ENCODE measurements at places on chromosomes 12 and 14.
A peak's percentile ranks its signal among the peaks of the same experiment; 100 is the strongest.

GRCh38 chr12:95615749-95616148 is 64.5 kb upstream of the USP44 start:
- no peak for DNase-seq

DNA sequence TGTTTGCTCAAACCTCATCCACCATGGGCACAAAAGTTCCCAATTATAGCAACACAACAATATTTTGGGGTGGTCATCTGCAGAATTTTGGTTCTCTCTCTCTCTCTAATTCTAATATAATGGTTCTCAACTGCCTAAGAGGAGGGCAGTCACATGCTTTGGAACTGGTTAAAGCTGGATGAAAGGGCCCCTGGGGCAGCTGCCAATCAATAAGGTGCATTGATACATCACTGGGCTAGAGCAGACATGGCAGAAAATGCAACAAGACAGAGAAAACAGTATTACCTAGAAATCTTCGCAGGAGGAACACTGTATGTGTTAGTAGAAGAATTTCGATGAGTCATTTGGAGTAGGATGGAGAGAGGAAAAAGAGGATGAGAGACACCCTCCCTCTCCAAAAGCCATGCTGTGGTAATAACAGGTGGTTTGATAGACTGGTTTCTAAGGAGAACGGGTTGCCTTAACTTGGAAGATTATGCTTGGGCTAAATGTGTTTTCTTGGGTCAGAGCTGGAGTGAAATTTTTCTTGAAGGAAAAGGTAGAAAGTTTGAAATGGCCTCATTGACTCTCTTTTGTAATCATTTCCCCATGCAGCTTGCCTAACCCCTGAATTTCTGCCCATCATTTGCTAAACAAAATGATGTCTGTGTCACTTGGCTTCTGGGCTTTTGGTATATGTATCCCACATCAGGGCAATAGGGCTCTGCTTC is 67.1 kb upstream of the HIF1A start:
- DNase-seq, result no peak

- DNase-seq, result no peak
Measured at GRCh38 chr14:75059642-75060041, 4.2 kb downstream of the ACYP1 start.

GRCh38 chr14:101903111-101903561 is 61.2 kb upstream of the DYNC1H1 start:
- DNase-seq, result no peak

- DNase-seq, result peak; percentile 36
Measured at GRCh38 chr12:57069523-57069922, 9.1 kb downstream of the NEMP1 start.

DNA sequence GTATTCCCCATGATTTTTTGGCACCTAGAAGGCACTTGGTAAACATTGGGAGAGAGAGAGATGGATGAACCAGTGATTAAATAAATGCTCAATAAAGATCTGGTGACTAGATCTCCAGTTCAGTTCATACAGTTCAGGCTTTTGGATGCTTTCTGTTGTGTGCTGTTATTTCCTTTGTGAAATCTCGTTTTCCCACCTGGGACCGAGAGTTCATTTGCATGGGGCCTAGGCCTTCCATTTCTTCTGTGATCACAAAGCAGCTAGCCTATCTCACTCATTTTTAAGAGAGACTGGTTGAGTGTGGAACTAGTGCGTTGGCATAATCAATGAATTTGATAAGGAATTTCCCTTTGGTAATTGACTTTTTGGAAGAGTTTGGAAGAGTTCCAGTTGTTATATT is 104.0 kb downstream of the VRK1 start:
- DNase-seq, result no peak

GRCh38 chr12:44088647-44089046 is 252.8 kb downstream of the TMEM117 start:
- no peak for DNase-seq

GRCh38 chr12:115243933-115244628 is 560.1 kb upstream of the TBX3 start:
- no peak for DNase-seq

DNA sequence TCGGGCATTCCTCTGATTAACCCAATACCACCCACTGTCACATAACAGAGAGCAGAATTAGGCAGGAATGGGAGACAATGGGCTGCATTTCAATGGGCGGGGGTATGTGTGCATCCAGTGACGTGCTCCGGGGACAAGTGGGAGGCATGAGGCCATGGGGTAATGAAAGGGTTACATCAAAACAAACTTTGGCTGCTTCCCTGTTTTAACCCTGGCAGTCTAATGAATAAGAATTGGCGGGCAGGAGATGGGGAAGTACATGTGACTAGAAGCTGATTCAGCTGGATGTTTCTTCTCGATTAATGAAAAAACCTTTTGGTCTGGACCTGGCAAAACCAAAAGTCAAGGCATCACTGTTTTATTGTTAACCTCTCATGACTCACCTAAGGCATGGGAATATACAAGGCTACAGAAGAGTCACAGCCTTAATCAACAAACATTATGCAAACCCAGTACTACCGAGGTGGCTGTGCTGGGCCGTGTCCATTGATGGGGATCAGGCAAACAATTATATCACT is 44.2 kb downstream of the SOCS2 start:
- no peak for DNase-seq

DNA sequence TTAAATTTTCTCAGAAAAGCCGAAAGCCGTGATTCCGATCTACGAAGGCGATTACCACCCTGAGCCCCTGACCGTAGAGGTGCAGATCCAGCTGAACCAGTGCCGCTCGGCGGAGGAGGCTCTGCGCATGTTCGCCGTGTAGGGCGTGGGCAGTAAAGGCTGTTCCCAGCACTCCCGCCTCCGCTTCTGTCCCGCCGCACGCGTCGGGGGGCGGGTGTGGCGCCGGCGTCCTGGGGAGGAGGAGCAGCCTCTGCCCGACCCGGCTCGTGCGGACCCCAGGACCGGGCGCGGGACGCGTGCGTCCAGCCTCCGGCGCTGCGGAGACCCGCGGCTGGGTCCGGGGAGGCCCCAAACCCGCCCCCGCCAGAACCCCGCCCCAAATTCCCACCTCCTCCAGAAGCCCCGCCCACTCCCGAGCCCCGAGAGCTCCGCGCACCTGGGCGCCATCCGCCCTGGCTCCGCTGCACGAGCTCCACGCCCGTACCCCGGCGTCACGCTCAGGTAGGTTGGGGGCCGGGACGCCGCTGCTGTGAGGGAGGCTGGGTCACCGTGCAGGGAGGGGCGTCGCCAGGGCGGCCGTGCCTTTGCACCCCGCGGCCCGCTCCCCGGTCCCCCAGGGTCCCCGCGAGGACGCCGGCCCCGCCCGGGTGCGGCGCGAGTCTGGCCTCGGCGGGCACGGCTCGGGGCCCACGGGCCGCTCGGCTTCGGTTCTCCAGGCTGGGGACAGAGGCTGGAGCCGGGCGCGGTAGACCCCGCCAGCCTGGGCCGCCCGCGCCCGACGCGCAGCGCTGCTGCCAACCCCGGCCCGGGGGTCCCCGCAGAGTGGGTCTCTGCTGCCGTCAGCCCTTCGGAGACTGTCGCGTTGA is at the start of gene B3GNT4:
B3GNT4 (plus strand) TSS at position 409 of the 866 bp plus-strand sequence. CDS start 910 bp downstream, outside the sequence.
- DNase-seq, result no peak

DNA sequence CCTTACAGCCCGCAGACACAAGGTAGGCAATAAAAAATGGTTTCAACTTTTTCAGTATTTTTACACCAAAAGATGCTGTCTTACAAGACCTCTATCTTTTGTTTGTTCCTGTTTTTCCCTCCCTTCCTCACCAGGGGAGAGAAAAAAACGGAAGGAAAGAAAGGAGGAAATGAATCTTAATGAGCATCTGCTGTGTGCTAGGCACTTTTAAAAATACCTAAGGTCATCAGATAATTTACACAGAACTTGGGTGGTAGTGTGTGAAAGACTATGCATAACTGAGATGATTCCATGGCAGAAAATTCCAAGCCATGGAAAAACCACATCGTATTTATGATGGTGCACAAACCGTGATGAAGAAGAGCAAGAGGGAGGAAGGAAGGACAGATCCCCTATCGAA is 121.2 kb downstream of the DIP2B start:
- DNase-seq, result no peak

DNA sequence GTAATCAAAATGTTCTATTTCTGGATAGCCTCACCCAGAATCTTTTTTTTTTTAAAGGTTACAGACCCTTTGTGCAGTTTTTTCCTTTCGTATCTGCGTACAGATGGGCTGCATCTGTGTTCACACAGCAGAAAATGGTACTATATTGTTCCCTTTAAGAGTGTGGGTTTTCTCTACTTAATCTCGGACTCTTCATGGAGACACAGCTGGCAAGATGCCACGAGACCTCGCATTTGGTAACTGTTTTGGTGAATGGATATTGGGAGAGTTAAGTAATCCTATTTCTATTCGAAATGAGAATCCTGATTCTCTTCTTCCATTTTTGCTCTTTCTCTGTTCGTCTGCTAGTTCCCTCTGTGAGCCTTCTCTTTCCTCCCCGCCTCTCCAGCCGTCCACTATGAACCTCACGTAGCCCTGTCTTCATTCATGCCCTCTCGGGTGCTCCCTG is 85.7 kb downstream of the SAMD4A start:
- no peak for DNase-seq

DNA sequence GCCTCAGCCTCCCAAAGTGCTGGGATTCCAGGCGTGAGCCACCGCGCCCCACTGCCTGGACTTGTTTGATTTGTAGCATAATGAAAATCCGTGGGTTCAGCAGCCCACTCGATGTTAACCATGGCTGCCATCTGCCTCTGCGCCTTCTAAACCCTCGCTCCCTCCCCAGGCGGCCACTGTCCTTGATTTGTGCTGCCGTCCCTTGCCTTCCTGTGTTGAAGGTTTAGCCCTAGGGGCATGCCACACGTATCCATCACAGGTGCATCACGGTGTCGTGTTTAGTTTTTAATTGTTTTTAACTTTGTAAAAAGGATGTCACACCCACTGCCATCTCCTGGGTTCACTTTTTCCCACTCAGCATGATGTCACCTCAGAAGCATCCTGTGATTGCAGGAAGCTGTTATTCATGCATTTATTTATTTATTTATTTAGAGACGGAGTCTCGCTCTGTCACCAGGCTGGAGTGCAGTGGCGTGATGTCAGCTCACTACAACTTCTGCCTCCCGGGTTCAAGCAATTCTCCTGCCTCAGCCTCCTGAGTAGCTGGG is 24.5 kb upstream of the ULK1 start:
- DNase-seq, result no peak

DNA sequence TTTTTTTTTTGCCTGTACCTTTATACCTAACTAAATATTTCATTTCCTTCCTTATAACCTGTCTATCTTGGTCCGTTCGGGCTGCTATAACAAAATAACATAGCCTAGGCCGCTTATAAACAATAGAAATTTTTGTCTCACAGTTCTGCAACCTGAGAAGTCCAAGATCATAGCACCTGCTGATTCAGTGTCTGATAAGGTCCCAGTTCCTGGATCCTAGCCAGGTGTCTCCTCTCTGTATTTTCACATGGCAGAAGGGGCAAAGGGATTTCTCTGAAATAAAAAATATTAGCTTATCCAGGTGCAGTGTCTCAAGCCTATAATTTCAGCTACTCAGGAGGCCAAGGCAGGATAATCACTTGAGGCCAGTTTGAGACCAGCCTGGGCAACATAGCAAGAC is 1046.6 kb upstream of the USP15 start:
- no peak for DNase-seq

All from stimulated activated naive B cell treated with anti-CD40 and anti-IgM and Interleukin-4, amounts not matched to agents 10 μg/mL and 1 μg/mL and 100 μg/mL, for 72 hours (primary cell).